ENCODE measurements at places on chromosomes 7 and 10.

DNA sequence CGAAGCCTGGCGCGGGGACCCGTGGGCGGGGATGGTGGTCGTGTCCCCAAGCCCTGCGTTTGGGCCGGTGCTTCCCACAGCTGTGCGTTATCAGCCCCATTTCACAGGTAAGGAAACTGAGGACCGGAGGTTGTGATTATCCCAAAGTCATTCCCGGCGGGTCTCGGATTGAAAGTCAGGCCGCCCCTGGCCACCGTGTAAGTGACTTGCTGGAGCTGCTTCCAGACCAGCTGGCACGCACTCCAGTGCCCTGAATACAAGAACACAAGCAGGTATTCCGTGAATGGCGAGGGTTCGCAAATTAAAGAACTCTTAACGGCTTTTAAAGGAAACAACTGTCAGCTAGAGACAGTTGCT, 675 bp upstream of the ATE1 start:
- no peak for DNase-seq

DNA sequence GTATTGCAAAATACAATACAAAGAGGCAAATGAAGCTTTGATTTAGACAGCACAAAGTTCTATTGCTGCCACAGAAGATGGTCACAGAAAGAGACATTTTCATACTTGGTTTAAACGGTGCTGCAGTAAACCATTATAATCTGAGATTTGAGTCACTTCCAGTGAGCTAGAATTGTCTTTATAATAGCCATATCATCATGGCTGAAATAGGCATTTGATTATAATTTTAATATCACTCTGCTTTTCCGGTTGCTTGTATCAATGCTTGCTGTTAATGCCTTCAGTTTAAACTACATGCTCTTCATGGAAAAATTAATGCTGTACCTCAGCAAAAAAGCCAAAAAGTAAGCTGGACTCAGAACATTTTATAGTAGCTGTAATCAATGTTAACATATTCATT, 48.5 kb downstream of the CPEB3 start:
- DNase-seq: no peak

- no peak for DNase-seq
Observed at GRCh38 chr7:158931804-158932298, 75.5 kb downstream of the DYNC2I1 start.

DNA sequence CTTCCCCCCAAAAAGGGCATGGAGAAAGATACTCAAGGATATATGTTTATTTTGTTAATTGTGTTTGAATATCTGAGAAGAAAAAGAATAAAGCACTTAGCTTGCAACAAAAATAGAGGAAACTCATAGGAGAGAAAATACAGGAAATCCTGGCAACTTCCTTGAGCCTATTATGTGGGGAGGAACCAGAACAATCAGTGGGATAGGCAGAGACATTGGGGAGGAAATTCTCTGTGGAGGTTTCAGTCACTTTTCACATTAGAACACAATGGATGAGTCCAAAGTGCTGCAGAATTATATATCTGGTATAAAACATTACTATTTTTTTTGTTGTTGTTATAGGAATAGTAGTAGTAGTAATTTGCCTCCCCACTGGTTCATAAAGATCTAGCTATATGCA, 240.1 kb downstream of the THSD7A start:
- DNase-seq: no peak

- no peak for DNase-seq
Observed at GRCh38 chr7:7077945-7078344, 104.4 kb upstream of the C1GALT1 start.

- DNase-seq: no peak
Observed at GRCh38 chr10:5509236-5509635, 9.9 kb upstream of the CALML5 start.

- DNase-seq: no peak
Observed at GRCh38 chr7:139297795-139298194, 43.3 kb upstream of the FMC1 start.

- no peak for DNase-seq
Observed at GRCh38 chr7:11570205-11570604, 261.8 kb downstream of the THSD7A start.

GRCh38 chr7:22855049-22855392, 32.4 kb upstream of the TOMM7 start:
- DNase-seq: no peak

- no peak for DNase-seq
Observed at GRCh38 chr10:128875030-128875744, 591.9 kb upstream of the MGMT start.

Measured in Jurkat, Clone E6-1 (cell line).